ENCODE measurements at places on chromosomes 12 and 14. TPM values are rescaled to one million over a fixed set of nuclear protein-coding genes. Genes with fewer than 3 reads are reported as not detected.

DNA sequence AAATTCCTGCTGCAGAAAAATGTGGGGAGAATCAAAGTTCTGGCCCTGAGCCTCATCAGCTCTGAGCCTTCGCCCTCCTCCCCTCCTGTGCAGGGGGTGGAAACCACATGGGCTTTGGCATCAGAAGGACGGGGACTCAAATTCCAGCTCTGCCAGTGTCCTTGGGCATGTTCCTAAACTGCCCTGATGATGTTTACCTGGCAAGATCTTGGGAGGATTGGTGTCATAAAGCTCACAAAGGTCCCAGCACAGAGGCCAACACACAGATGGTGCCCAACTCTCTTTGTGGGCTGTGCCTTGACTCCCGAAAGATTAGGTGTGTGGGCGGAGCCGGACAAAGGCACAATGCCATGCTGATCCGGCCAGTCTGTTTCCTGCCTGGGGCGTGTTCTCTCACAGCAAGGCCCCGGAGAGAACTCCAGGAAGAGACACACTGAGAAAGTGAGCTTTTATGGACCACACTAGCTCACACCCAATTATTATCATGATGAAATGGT lies 20.5 kb upstream of the CLMN start:
- no peak for DNase-seq

- DNase-seq: peak; percentile 22
Observed at GRCh38 chr14:93132472-93133065, 16.8 kb upstream of the ITPK1 start.

DNA sequence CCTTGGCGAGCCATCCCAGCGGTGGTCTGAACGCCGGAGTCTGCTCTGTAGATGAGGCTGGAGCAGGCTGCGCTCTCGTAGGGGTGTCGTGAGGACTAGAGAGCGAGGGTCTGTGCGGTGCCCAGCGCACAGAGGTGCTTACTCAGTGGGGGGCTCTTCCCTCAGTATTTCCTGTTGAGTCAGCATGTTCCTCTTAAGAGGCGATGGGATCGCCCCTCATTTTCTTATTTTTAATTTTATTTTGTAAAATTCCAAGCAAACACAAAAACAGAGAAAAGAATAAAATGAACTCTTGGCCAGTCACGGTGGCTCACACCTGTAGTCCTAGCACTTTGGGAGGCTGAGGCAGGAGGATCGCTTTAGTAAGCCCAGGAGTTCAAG lies 40.8 kb upstream of the BCL7A start:
- no peak for DNase-seq

DNA sequence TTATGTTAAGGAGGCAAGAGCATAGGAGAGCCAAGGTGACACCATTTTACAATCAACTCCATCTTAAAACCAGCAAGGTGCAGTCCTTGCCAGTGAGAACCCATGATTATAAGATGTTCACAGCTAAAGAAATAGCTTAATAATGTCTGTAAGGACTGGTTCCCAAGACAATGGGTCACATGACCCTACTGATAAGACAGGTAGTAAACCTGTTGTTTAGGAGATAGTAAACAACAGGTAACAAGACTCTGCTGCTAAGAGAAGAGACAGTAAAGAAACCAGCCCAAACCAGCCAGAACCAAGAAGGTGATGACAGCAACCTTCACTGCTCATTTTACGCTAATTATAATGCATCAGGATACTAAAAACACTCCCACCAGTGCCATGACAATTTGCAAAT lies 23.2 kb upstream of the BCAT1 start:
- no peak for DNase-seq

GRCh38 chr14:94180655-94181271 lies 6.6 kb downstream of the PPP4R4 start:
- peak; percentile 42 for DNase-seq

- DNase-seq: no peak
Observed at GRCh38 chr12:108320507-108321293, 18.4 kb downstream of the CMKLR1 start.

DNA sequence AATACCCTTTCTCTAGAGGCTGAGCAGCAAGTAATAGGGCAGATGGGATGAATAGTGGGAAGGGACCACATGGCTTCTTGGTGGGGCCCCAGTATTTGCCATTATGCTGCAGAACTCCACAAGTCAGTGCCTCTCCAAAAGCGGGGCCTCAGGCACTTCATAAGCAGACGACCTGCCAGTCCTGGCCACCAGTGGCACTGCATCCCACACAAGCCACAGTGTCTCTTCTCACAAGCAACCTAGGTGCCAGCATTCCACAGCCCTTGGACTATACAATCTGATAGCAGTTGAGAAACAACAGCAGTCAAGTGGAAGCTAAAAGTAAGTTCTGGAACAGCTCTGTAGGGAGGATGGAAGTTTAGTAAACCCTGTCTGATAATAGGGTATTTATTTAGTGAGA lies 4.2 kb upstream of the SLC8A3 start:
- no peak for DNase-seq

DNA sequence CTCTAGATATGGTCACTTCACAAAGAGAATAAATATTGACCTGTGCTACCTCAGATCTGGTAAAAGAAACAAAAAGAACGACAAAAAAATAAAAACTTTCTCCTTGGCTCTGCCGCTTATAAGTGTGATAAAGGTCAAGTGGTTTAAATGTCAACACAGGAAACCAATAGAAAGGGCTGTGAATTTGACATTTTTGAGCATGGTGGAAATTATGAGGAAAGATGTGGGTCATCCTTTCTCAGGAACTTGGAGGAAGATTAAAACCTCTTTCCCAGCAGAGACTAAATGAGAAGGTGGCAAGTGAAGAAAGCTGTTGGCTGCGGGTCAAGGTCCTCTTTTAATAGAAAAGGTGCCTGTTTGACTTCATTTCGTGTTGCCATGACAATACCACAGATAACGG lies 28.2 kb downstream of the TESPA1 start:
- no peak for DNase-seq

DNA sequence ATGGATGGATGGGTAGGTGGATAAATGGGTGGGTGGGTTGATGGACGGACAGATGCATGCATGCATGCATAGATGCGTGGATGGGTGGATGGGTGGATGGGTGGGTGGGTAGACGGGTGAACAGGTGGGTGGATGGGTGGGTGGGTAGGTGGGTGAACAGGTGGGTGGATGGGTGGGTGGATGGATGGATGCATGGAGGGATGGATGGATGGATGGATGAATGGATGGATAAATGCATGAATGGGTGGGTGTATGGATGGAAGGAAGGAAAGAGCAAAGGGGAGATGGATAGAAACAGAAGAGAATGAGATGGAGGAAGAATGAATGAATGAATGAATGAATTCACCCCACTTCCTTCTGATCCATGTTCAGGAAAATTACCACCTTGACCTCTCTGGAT lies 143.0 kb downstream of the KSR2 start:
- DNase-seq: no peak

Gene MGST1
- total RNA-seq: 105 TPM

Gene SIRT4
- 2.0 TPM for total RNA-seq

Gene CLEC1A
- total RNA-seq: not detected

Gene IQSEC3
- not detected for total RNA-seq

Gene LGMN
- total RNA-seq: 18.9 TPM

Gene LRP1-AS
- not detected for total RNA-seq
